ENCODE measurements at places on chromosomes 6 and 20.

DNA sequence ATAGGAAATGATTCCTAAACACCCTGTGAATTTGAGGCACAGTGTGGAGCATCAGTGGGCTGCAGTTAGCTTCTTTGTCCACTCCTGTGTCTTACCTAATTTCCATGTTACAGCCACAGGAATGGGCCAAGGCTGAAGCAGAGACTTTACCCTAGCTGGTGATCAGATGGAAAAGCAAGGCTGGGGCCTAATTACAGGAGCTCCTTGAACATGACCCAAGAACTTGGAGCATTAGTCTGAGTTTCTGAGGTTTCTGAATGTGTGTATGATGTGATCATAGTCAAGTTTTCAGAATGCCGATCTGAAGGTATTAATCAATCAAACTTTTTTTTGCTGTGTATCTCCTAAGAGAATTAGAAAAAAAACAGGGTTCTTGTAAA, 18.0 kb downstream of the HECA start:
- DNase-seq = no peak

- DNase-seq = no peak
Observed at GRCh38 chr6:25874822-25875562, 949 bp upstream of the SLC17A3 start.

DNA sequence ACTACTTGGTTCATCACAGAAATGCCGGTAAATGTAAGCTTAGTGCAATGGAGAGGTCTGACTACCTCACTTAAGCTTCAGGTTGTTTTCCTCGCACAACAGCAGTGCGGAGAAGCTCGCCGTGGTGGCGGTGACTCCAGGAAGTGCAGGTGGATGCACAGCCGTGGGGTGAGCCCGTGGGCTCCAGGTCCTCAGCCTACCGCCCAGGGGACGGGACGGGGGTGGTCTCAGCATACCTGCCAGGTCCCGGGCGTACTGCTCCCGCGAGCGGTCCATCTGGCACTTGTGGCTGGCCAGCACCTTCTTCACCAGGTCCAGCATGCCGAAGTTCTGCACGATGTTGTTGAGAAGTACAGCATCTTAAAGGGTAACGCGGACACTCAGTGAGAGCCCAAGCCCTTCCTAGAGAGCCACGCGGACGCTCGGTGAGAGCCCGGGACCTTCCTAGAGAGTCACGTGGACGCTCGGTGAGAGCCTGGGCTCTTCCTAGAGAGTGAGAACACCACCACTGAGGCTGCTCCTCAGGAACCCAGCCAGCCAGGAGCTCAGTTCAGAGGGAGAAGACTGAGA, 17.8 kb upstream of the HELZ2 start:
- no peak for DNase-seq

DNA sequence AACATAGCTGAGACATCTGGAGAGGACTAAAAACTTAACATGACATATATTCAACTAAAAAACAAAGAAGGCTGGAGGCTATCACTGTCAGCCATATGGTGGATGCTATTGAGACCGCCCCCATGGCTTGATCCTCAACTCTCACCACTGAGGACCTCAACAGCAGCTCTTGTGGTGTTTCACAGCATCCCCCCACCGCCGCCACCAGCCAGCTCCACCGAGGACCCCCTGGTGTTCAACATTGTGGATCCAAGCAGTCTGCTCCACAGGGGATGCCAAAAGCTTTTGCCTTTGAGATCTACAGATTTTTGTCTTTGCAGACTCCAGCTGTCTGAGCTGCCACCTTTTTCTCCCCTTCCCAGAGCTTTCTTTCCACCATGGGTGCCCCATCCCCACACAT, 64.6 kb downstream of the NUS1 start:
- DNase-seq = no peak

- no peak for DNase-seq
Observed at GRCh38 chr6:39357998-39358686, 35.6 kb upstream of the KCNK16 start.

- DNase-seq = peak; percentile 34
Observed at GRCh38 chr6:30259140-30260035, 46.2 kb upstream of the TRIM26 start.

- peak; percentile 27 for DNase-seq
Observed at GRCh38 chr6:41039060-41039998, at the start of gene UNC5CL. Gene UNC5CL, minus strand, starts transcription at chr6:41039221. Its CDS starts 4,147 bp downstream, at chr6:41035074.

GRCh38 chr6:159595173-159595572, 97.9 kb downstream of the SOD2 start:
- DNase-seq = no peak

DNA sequence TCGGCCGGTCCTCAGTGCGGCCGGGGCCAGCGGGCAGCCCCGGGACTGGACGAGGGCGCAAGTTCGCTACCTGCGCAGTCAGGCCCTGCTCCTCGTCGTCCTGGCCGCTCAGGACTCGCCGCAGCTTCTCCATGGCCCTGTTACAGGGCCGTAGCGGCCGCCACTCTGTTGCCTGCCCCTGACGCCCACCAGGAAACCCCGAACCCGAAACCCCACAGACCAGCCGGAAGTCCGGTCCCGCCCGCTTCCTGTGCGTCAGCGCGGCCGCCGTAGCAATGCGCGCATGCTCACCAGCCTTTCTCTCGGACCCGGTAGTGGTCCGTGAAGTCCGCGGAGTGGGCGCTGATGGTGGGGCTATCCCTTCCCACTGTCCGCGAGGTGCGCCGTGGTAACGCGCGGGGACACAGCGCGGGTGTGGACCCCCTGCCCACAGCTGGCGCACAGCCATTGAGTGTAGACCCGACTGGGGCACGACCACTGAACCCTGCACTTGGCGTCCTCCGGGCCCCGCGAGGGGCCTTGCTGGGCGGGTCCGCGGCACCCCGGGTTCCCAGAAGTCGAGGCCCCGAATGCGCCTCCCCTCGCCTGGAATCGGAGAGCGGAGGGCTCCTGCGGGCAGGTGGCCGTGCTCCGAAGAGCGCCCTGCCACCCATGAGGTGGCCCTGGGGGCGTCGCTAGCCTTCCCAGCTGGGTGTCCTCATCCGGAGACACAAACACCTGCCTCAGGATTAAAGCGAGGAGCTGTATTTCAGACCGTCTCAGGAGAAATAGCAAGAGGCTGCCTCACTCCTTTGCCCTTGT, at the start of gene SFT2D1:
Gene SFT2D1 (minus strand): TSS at position 197 of the 801 bp plus-strand sequence. CDS start 64 bp downstream, at position 133.
- peak; percentile 46 for DNase-seq

- no peak for DNase-seq
Observed at GRCh38 chr6:53309059-53309900, 39.5 kb downstream of the ELOVL5 start.

- DNase-seq = no peak
Observed at GRCh38 chr6:29724937-29725869, 2.0 kb downstream of the HLA-F start.

DNA sequence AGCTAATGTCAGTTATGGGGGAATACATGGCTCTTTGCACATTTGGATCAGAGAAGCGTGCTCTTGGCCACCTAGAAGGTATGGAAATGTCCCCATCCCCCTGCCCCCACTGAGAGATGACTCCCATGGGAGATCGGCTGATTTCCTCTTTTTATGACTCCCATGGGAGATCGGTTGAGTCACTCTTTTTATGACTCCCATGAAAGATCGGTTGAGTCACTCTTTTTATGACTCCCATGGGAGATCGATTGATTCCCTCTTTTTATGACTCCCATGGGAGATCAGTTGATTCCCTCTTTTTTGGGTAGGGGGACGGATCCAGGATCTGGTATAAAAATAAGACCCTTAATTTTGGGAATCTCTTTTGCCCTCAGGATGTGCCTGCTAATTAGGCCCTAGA, 10.3 kb upstream of the TAAR9 start:
- no peak for DNase-seq

- no peak for DNase-seq
Observed at GRCh38 chr6:14664621-14665315, 547.2 kb downstream of the CD83 start.

- DNase-seq = no peak
Observed at GRCh38 chr20:8043687-8044282, 24.2 kb upstream of the TMX4 start.

DNA sequence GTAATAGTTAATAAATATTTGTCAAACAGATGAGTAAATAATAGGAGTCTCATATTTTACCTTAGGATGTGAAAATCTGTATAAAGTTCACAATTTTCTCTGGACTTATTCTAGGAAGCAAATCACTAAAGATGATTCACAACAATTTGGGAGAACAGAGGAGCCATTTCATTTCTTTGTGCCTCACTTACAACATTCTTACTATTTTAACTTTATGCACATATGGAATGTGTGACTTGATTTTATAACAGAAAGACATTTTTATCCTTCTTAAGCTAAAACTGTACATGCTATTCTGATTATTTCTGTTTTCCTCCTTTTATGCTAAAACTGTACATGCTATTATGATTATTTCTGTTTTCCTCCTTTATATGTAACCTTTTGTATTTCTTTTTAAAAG, 83.3 kb downstream of the FUT9 start:
- DNase-seq = no peak

DNA sequence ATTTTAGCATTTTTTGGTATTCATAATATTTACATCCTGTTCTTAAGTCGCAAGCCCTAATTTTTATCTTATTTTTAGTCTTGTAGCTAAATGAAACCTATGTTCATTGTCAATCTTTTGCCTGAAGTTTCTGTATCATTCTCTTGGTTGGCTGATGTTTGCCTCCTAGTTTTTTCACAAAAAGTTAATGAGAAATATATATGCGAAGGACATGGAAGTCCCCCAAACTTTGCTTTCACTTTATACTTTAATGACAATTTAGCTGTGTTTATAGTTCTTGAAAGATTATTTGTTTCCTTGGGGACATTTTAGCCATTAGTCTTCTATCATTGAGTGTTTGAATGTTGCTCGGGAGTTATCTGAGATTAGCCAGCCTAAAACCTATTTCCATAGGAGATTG, 118.2 kb downstream of the COL19A1 start:
- DNase-seq = no peak

- DNase-seq = no peak
Observed at GRCh38 chr6:20838113-20838512, 303.9 kb downstream of the CDKAL1 start.

GRCh38 chr6:138031850-138032249, 75.4 kb downstream of the PERP start:
- no peak for DNase-seq

Data from stimulated activated CD4-positive, alpha-beta T cell treated with anti-CD3 and anti-CD28 coated beads, Interleukin-15, amount 100 ng/mL, for 1 hour (primary cell).